Activated CD8-positive, alpha-beta memory T cell treated with anti-CD3 and anti-CD28 coated beads for 1 hour (primary cell): ENCODE measurements at places on chromosomes 7 and 10.

- no peak for DNase-seq
Observed at GRCh38 chr10:95329296-95329695, 38.5 kb upstream of the PDLIM1 start.

DNA sequence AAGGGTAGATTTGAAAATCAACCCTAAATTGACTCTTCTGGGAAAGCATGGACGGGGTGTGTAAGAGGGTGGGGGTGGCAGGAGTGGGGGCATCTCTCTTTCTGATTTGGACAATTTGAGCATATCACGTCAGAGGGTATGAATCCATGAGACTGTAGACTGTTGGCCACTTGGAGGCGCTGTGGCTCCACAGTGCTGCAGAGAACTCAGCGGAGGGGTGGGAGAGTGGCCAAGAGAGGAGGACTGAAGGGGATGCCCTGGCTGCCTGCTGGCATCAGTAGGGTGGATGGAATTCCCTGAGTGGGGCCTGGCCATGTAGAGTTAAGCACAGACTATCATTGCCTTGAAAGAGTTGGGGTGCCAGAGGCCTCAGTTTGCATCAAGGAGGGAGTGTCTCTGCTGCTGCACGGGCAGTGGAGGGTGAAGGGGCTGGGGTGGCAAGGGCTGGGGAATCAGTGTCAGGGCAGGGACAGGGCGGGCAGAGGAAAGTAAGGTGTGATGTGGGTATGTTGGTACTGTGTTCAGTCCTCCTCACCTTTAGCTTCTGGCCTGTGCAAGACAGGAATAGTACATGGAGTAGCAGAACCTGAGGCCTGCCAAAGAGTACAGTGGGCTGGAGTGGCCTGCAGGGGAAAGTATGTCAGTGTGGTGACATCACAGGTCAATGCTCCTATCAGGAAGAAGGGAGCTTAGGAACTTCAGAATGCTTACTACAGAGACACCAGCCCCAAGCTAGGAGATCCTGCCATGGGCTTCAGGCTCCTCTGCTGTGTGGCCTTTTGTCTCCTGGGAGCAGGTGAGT is 133.5 kb upstream of the PRSS58 start:
- DNase-seq = peak; percentile 8

- no peak for DNase-seq
Observed at GRCh38 chr7:22597844-22598243, 97.9 kb upstream of the STEAP1B start.

GRCh38 chr7:85600395-85600794 is 413.5 kb upstream of the SEMA3D start:
- DNase-seq = no peak

GRCh38 chr7:86479144-86479543 is 164.6 kb upstream of the GRM3 start:
- DNase-seq = no peak

- no peak for DNase-seq
Observed at GRCh38 chr7:87506246-87507180, 31.0 kb upstream of the ABCB4 start.

- no peak for DNase-seq
Observed at GRCh38 chr10:125016611-125017202, 74.8 kb downstream of the ZRANB1 start.

DNA sequence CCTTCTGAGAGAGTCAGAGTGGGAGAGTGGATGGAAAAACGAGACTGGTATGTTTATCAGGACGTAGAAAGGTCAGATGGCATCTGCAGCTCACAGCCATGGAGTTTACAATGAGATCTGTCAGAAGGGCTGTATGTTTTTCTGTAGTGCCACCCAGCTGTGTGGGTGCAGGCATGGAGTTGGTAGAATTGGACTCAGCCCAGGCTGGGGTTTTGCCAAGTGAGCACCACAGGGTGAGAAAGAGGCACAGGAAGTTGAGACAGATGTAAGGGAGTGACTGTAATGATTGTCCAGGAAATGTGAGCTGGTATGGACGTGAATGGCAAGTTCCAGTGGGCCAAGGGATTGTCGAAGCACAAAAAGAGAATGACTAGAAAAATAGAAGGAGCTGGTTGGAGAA is 9.1 kb upstream of the ZYX start:
- no peak for DNase-seq

GRCh38 chr7:92612501-92612900 is 22.3 kb upstream of the FAM133B start:
- no peak for DNase-seq

DNA sequence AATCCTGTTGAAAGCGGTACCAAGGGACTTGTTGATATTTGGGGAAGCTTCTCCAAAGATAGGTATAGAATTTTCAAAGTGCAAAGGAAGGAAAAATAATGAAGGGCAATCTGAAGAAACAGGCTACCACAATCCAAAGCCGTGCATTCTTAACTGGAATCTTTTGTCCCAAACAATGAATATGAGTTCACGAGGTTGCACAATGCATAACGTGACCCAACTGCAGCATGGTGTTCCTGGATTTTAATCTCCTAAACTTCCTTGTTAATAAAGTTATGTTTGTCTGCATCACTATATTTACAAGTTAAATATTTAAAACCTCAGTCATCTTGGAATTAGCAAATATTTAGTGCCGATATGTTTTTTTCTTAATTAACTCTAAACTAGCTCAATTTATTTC is 203.7 kb downstream of the WDR11 start:
- no peak for DNase-seq

GRCh38 chr7:57354679-57355338 is 95.2 kb upstream of the ZNF716 start:
- no peak for DNase-seq

DNA sequence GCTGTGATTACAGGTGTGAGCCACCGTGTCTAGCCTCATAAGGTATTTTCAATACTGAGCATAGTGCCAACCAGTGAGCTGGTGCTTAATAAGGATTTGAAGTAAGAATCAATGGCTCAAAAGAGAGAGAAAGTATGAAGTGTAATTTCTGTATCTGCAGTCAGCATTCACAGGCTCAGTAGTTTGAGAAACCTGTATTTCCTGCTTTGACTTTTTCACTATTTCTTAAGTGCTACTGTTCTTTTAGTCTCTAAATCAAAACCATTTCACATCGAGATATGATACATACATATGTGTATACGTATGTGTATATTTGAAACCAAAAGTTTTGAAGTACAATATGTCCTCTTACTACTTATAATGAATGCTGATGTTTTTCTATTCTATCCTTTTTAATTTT is 189.9 kb downstream of the PPP1R9A start:
- no peak for DNase-seq

DNA sequence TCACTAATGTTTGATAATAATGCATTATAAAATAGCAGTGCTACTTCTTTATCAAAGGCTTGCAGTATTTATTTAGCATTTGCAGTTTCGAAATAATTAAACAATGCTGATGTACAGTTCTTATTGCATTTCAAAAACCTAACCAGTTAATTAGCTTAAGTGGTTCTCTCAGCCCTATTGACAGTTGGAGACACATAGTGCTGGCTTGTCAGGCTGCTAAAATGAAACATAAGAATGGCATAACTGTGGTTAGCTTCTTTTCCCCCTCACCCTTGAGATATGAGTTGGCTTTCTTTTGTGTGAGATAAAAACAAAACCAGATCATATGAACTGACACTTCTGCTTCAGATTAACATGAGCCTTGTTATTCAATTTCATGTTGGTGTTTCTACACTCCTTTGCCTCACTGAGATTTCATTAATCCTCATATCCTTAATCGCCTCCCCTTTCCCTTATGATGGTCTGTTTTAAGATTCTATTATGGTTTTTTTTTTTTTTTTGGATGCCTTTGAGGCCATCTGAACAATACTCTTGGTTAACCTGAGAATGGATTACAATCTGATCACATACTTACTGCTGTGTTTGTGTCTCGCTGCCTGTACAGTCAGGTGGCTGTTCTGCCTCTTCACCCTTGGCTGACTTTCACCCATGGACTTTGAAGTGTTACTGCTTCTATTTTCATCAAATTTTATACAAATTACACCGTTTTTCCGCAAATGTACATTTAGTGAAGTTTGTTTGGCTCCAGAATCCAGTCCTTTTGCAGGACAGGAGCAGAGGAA is 108.0 kb downstream of the SDK1 start:
- no peak for DNase-seq

DNA sequence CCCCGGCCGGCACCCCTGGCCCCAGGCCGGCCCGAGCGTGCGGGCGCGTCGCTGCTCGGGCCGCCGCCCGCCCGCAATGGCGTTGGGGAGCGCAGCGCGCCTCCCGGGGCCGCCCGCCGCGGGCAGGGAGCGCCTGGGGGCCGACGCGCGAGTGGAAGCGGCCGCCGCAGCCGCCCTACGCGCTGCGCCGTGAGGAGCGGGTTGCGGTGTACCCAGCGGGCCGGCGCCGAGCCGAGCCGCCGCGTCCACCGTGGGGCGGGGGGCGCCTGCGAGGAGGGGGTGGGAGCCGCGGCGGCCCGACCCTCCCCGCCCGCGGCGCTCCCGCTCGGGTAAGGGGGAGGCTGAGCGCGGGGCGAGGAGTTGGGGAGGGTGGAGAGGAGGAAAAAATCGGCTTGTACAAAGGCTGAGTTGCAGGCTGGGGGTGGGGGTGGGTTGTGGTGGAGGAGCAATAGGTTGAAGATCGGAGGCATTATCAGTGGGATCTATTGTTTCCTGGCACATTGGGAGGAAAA is 473 bp downstream of the PPP1R9A start:
- no peak for DNase-seq

GRCh38 chr10:31087011-31087410 is 55.3 kb upstream of the ZNF438 start:
- DNase-seq = no peak

- no peak for DNase-seq
Observed at GRCh38 chr7:91358303-91358702, 94.1 kb downstream of the FZD1 start.

- DNase-seq = no peak
Observed at GRCh38 chr10:132111121-132111731, 45.5 kb downstream of the JAKMIP3 start.

GRCh38 chr10:54656643-54657042 is 144.4 kb downstream of the PCDH15 start:
- no peak for DNase-seq

DNA sequence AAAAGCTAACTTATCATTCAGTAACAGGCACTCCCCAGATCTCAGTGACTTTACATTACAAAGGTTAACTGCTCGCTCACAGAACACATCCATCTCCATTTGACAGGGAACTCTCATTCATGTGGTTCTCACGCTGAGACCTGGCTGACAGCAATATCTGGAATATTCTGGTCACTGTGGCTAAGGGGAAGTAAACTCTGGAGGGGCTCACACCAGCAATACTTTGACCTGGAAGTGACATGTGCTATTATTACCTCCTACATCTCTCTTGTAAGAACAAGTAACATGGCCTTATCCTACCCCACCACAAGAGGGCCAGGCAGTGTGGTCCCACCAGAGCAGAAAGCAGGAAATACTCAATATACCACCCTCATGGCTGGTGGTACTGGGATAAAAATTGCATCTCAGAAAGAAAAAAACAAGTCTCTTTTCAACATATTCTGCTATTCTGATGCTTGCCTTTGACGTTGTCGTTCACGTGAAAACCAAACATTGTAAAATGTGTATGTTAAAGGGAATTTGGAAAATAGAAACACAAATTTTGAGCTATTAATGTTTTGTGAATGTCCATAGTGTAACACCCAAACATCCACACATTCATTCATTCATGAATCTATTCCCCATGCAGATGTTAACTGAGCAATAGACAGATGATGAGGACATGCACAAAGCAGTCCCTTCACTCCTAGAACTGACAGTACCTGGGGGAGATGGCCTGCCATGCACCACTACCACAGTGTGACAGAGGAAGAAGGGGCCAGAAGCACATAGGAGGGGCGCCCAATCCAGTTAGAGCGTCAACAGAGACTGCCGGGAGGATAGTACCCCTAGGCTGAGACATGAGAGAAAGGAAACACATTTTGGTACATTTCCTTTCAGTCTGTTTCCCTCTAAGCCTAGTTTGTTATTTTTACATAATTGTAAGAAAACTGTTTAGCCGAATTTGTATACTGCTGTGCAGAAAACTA is 166.0 kb upstream of the SP4 start:
- peak; percentile 14 for DNase-seq

- DNase-seq = no peak
Observed at GRCh38 chr10:47063858-47064257, 152.6 kb downstream of the PTPN20 start.

DNA sequence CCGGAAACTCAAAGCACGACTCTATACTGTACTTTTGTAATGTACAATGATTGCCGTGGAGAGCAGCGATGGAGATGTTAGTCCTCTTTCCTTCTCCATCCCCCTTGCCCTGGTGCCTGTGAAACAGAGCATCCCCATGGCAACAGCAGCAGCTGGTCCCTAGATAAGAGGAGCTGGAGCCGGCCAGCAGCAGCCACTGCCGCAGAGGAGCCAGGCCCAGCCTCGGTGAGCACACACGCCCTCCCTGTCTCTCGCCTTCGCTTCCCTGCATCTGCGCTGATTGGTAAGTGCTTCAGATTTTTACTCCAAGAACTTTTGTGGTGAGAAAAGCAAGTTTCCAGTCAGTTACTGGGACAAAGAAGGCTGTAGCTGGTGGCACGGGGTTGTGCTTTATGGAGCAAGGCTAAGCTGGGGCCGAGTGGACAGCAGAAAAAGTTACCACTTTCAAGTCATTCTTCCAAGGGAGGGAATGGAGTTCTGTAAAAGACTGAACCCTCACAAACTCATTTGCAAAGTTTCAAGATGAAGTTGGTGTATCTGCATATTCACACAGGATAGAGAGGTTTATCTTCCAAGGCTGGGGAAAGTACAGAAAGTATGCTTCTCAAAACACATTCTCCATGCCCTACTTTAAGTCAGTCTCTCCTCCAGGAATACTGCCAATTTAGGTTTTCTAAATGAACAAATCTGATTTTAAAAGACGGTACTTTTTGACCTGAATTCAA is at the start of gene PPP1R17:
TSS of gene PPP1R17 (plus strand) at position 192 of the 725 bp plus-strand sequence. CDS start 5,227 bp downstream, outside the sequence.
- no peak for DNase-seq

DNA sequence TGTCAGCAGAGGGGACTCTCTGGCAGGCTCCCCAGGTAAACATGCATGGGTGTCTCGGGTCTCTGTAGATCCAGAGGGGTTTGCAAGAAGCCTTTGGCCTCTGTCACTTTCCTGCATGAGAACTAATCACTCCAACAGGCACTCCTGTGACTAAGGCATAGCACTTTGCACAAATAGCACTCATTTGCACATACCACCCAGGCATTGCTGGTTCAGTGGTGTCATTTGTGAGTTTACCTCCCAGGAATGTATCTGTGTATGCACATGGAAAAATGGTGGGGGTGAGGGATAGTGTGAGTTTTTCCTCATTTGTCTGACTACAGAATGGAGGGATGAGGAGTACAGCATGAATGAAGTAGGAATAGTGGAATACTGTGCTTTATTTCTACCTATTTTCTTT is 39.5 kb downstream of the CNNM1 start:
- DNase-seq = no peak

DNA sequence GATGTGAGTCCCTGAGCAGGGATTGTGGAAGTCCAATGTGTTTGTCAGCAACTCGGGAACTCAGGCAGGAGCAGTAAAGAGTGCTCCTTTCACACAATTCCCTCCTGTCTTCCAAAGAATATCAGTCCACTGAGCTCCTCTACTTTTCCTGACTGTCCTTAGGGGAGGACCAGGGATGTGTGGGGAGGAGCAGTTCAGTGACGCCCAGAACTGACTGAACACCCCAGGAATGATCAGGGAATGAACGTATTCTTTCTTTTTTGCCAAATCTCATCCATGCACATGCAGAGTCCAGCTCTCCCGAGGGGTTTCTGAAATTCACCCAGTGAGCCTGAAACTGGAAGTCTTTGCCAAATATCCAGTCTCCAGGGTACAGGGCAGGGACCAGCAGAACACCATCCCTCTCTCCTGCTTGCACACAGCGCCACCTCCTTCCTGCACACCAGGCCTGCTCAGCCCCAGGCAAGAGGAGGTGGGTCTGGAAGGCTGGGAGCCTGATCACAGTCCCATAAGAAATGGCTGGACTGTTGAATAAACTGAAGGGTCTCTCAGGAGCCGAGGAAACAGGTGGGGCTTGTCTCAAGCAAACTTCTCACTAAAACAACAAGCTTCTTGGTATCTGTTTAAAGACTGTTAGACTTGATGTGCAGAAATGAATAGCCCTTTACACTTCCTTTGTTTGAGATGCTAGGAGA is 294.7 kb downstream of the C7orf25 start:
- no peak for DNase-seq
